ENCODE measurements at places on chromosomes 4 and X.

GRCh38 chrX:12011075-12011474 lies 127.2 kb upstream of the FRMPD4 start:
- no peak for DNase-seq

DNA sequence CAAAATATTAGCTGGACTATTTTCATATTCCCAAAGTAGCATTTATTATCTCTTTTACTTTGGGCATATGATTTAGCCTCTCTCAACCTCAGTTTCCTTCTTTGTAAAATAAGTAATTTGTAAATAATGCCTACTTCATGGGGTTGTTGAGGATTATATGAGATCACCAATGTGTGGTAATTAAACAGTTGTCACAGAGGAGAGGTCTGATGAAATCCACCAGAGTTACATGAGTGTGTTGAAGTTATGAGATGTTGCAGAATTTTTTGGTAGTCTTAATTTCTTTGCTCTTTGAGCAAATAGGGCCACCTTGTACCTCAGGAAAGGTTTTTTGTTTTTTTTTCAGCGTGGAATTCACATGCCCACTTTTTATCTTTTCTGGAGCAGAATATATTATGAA lies 1.4 kb downstream of the COX7B start:
- peak; percentile 68 for DNase-seq

DNA sequence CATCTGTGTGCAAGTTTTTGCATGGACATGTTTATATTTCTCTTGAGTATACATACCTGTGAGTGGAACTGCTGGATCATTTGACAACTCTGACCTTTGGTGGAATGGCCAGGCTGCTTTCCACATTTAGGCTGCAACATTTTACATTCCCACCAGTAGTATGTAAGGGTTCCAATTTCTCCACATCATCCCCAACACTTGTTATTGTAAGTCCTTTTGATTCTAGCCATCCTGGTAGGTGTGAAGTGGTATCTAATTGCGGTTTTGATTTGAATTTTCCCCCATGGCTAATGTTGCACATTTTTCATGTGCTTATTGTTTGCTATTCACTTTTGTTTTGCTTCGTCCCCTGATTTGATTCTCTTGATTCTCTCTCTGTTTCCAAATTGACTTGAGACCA lies 16.4 kb downstream of the DLG3 start:
- DNase-seq: no peak

- DNase-seq: no peak
Measured at GRCh38 chr4:149765630-149766029, 50.0 kb downstream of the IQCM start.

GRCh38 chr4:72553540-72554337 lies 15.3 kb downstream of the ADAMTS3 start:
- DNase-seq: no peak

GRCh38 chr4:155582971-155583437 lies 83.6 kb upstream of the GUCY1A1 start:
- peak; percentile 49 for DNase-seq

DNA sequence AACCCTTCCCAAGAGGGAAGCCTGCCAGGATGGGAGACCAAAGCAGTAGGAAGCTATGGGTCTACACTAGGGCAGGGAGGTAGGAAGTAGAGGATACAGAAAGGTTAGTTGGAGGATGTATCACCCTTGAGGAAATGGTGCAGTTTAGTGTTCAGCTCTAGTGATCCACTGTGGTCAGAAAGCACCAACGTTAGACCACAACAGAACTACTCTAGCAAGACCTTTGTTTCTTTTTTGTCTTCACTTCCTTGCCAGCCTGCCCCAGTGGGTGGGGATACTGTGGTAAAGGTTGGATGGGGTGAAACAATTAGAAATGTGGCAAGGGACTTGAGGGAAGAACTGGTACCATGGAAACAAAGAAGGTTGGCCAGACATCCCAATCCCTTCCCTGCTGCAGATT lies 83.3 kb downstream of the DDIT4L start:
- no peak for DNase-seq

- no peak for DNase-seq
Measured at GRCh38 chrX:68079961-68080360, 353.3 kb downstream of the OPHN1 start.

GRCh38 chr4:20194123-20195013 lies 57.3 kb upstream of the SLIT2 start:
- DNase-seq: no peak

DNA sequence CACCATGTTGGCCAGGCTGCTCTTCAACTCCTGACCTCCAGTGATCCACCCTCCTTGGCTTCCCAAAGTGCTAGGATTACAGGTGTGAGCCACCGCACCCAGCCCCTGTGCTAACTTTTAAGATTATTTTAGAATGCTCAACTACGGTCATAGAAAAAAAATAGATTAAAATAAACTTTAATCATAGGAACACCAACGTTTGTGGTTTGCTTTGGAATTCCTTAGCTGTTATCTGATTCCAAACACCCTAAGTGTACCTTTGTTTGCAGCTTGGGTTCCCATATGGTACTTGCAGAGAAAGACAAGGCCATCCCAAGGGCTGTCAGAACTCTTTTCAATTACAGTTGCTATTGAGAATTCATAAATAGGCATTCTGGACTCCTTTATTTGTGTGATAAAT lies 90.1 kb upstream of the EFHC2 start:
- DNase-seq: no peak

GRCh38 chrX:2848871-2849301 lies 20.2 kb downstream of the GYG2 start:
- no peak for DNase-seq

- DNase-seq: no peak
Measured at GRCh38 chr4:617644-618641, 7.4 kb upstream of the PDE6B start.

- no peak for DNase-seq
Measured at GRCh38 chr4:92172203-92172602, 131.6 kb upstream of the GRID2 start.

- DNase-seq: peak; percentile 45
Measured at GRCh38 chr4:83152746-83153145, 38.2 kb upstream of the PLAC8 start.

- DNase-seq: no peak
Measured at GRCh38 chrX:150253959-150254620, 109.0 kb upstream of the MAMLD1 start.

GRCh38 chr4:7664106-7664505 lies 229.4 kb upstream of the PSAPL1 start:
- no peak for DNase-seq

DNA sequence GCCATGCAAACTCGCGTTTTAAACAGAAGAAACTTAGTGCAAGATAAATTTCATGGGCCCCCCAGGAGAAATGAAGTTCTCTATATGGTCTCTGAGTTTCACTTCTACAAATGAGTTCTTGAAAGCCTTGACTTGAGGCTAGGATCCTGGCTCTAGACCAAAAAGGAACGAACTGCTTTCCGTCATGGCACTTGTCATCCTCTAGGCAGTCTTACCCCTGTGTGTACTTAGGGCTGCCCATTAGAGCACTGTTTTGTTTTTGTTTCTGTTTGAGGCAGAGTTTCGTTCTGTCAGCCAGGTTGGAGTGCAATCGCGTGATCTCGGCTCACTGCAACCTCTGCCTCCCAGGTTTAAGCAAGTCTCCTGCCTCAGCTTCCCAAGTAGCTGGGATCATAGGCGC lies 29.0 kb downstream of the RNF4 start:
- DNase-seq: peak; percentile 80

DNA sequence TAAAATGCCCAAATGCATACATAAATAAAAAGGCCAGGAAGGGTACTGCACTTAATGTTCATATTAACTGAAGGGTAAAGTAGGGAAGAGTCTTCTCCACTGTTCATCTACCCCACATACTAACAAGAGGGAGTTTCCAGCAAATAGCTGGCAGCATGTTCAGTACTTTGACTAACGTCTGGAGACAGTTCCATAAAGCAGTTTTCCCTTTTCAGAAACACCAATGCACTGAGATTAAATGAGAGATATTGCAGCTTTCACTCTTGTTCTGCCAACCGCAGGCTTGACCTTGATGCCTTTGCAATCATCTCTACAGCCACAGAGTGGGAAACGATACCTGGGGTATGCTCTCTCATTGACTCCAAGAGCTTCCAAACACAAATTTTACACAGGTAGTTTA lies 2123.1 kb upstream of the TENM3 start:
- no peak for DNase-seq

- no peak for DNase-seq
Measured at GRCh38 chr4:107815158-107815557, 9.6 kb upstream of the SGMS2 start.

DNA sequence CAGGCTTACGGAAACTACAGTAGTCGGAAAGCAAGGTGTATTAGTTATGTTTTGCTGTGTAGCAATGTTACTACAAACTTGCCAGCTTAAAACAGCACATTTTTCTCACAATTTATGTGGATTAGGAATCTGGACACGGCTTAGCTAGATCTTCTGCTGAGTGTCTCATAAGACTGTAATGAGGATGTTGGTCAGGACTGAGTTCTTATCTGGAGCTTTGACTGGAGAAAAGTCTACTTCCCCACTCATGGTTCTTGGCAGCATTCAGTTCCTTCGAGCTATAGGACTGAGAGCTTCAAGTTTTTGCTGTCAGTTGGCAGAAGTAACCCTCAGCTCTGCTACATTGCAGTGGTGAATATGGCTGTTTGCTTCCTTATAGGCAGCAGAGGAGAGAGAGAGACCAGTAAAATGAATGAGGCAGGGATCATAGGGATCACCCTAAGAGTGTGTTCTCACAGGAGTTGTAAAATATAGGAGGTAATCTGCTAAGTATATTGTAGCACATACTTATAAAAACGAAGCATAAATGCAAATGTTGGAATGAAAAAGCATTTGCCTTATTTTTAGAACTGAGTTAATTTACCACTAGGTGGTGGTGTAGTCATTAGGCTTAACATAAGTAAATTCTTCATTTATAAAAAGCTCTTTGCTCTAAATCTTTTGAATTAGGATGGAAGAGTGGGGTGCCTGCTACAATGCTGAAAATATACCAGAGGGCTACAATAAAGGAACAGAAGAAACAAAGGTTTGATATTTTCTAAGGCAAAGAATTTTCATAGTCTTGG lies 38.6 kb downstream of the ALG13 start:
- peak; percentile 16 for DNase-seq

DNA sequence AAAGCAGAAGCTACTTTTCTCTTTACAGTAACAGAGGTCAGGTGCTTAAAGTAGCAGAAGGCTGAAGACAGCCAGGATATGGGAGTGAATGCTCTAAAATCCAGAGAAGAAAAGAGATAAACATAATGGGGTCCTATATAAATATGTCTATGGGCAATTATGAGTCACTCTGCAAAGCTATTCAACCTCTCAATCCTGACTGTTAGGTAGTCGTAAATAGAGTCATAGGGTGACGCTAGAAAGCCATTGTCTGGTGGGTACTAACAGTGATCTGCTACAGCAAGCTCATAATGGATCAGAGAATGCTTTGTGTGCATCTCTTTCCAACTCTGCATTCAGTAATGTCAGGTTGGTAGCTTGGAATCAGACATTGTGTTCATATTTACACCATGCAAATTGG lies 53.5 kb upstream of the PDE5A start:
- no peak for DNase-seq

DNA sequence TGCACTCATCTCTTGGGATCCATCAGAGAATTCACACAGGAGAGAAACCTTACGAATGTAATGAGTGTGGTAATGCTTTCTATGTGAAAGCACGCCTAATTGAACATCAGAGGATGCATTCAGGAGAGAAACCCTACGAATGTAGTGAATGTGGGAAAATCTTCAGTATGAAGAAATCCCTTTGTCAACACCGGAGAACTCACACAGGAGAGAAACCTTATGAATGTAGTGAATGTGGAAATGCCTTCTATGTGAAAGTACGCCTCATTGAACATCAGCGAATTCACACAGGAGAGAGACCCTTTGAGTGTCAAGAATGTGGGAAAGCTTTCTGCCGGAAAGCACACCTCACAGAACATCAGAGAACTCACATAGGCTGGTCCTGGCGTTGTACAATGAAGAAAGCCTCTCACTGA lies 42.8 kb downstream of the ZNF157 start:
- no peak for DNase-seq

DNA sequence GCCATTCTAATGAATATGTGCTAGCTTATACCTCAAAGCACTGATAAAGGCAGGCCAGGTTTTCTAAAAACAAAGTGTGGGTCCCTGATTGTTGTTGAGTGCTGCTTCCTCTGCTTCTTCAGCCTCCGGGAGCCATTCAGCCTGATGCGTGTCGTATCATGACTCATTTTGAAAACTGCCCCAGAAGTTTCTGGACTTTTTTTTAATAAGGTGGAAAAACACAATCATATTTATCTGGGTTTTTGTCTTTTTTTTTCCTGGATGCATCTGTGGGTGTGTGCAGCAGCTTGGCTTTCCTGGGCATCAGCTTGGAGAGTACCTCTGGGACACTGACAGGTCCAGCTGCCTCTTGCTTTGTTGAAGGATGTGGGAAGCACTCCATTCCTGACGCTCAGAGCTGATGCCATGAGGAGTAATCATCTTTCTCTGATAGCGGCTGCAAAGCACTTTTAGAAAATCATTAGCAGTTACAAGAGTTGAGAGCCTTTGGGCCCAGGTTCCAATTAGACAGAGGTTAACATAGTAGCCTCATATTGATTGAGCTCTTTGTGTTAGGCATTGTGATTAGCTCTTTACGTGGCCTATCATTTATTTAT lies 66.9 kb downstream of the PARM1 start:
- DNase-seq: no peak

DNA sequence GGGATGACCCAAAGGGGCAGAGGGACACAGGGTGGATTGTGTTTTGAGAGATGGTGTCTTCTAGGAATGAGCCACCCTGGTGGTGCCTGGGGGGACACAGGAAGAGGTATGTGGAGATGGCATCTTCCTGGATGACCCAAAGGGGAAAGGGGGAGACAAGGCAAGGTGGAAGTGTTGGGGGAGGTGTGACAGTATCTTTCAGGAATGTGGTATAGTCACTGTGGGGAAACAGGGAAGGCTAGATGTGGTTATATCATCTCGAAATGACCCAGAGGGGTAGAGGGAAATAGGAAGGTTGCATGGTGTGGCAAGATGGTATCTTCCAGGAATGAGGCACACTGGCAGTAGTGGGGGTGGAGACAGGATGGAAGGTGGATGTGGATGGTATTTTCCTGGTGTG lies 62.9 kb downstream of the MAOA start:
- no peak for DNase-seq

DNA sequence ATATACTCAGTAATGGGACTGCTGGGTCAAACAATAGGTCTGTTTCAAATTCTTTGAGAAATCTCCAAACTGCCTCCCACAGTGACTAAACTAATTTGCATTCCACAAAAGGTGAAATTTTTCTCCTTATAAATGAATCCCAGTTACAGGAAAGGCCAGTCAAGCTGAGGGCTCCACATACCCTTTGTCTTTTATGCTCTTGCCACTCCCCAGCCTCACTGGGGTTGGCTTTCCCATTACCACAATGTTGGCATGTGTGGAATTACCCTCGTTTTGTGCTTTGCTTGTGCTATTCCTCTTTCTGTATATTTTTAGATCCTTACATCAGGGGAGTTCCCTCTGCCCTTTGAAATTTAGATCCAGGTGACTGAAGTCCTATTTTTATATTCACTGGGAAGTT lies 220.2 kb upstream of the LCORL start:
- no peak for DNase-seq

DNA sequence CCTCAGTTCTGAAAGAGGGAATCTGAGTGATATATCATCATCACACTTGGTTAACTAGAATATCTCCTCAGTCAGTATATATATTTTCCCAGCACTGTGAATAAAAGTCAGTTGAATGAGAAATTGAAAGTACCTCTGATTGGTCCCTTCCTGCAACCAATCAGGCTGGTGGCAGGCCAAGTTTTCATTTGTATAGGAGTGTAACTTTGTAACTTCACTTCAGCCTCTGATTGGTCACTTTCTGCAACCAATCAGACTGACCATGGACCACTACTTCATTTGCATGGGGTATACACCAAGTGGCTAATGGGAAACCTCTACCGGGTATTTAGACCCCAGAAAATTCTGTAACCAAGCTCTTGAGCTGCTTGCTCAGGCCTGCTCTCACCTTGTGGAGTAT lies 2.0 kb upstream of the PGK1 start:
- no peak for DNase-seq
